AG08396 (cell line): ENCODE measurements at places on chromosomes 4 and X.

- DNase-seq: no peak
Measured at GRCh38 chrX:9871701-9872268, 85.6 kb downstream of the SHROOM2 start.

GRCh38 chr4:128574706-128575105, 234.8 kb upstream of the JADE1 start:
- DNase-seq: peak; percentile 29

DNA sequence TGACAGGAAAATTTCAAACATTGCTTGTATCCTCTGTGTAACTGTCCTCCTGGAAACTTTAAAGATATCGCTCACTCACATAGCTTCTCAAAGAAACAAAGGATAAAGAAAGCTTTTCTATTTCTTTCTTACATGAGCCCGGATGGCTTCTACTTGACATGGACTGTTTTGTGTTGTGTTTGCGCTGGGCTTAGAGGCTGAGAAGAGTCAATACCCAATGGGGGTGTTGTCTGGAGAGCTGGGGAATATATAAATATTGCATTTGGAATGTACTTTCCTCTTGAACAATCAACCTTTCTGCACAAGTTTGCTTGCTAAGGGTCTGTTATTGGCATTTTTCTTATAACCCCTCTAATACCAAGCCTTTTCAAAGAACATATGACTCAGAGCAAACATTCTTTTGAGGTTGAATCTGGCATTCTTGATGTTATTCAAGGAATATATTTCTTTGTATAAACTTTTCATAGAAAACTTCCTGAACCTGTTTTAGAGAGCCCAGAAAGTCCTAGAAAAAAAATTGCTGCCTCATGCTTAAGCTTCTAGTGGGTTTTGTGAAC, 331.9 kb downstream of the PACRGL start:
- DNase-seq: no peak

DNA sequence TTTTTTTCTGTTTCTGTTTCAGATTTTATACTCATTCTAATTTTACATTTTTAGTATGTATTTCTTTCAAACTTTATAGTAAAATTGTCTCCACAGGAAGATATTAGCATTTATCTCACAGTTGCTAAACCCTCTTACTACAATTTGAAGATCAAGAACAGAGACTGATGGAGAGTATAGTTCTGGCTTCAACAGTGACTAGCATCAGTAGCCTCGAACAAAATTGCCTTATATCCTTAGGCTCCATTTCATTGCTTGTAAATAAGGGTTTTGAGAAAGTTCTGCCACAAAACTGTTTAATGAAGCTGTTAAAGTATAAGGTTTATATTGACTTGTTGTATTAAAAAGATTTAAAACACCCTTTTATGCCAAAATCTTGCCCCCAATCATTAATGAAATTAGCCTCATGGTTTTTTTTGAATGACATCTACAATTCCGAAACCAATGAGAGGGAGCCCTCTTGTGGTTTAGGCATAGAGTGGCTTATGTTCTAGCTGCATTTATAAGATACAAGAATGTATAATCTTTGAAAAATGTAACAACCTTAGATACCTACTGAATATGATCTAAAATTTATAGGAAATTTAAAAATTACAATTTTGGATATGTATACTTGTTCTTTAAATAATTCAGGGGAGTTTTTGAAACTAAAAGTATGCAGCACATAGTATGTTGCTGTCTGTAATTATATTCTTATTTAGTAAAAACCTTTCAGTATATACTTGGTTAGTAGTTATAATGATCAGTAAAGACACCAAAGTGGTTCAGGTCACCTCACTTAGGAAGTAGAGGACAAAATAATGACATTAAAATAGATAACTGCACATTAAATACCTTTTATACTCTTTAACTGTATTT, 109.8 kb upstream of the HPGD start:
- DNase-seq: peak; percentile 12

DNA sequence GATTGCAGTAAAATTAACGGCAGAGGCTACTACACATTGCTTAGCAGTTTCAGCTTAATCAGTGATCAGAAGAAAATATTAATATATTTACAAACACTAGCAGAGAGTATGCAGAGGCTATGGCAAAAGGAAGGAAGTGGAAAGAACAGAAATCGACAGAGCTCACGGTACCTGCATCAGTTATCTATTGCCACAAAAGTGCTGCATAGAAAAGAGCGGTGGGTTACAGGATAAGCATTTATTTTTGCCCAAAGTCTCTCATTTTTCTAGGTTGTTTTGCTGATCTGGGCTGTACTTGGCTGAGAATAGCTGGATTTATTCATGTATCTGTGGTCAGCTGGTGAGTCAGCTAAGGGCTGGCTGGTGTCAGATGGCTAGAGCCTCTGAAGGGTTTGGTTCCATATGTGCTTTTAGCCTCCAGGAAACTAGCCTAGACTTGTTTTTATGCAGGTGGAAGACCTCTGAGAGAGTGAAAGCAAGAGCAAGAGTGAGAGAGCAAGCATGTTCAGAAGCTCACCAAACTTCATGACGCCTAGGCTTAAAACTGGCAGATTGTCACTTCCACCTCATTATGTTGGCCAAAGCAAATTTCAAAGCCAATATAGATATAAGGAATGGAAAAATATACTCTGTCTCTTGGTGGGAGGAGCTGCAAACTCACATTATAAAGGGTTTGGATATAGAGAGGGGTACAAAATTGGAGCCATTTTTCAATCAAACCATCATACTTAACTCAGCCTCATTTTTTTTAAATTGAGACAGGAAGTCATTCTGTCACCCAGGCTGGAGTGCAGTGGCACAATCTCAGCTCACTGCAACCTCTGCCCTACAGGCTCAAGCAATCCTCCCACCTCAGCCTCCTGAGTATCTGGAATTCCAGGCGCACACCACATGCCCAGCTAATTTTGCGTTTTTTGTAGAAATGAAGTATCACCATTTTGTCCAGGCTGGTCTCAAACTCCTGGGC, 153.2 kb upstream of the RPL34 start:
- peak; percentile 72 for DNase-seq

- no peak for DNase-seq
Measured at GRCh38 chr4:184423003-184423686, 51.2 kb downstream of the IRF2 start.

GRCh38 chr4:168755598-168756477, 254.2 kb downstream of the CBR4 start:
- no peak for DNase-seq

GRCh38 chrX:82412858-82413257, 1095.2 kb upstream of the POU3F4 start:
- no peak for DNase-seq

GRCh38 chrX:149631234-149632165, at the start of gene TMEM185A:
TSS of gene TMEM185A (minus strand) at chrX:149631792. CDS start at chrX:149631580, 212 bp downstream.
- peak; percentile 73 for DNase-seq

DNA sequence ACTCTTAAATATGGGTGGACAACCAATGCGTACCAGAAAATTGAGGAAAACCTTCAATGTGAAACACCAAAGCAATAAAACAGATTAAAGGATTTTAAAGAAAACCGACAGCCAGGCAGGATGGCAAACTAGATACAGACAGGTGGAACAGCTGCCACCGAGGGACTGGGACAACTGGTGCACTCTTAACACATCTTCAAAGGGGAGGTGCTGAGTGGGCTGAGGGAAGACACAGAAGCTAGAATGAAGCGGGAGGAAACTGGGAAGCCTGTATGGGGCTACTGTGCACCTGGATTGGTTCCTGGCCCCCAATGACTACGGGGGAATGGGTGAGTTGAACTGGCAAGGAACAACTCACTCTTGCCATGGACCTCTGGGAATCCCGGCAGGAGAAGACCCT, 20.7 kb downstream of the ZNF280C start:
- DNase-seq: no peak

DNA sequence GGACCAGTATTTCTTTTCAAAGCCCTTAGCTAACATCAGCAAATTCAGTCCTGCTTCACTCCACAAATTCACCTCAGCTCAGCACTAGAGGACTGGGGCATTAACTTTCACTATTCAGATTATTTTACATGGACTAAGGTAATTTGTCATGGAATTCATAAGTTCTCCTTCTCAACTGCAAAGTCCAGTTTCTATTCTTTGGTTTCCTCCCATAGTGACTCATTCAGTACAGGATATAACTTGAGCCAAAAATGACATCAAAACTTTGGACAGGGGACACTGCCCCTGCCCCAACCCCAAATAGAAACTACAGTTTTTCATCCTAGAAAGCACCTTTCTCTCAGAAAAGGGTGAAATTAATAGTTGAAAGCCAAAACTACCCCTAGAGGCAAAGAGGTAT, 52.7 kb downstream of the COX7B2 start:
- no peak for DNase-seq

DNA sequence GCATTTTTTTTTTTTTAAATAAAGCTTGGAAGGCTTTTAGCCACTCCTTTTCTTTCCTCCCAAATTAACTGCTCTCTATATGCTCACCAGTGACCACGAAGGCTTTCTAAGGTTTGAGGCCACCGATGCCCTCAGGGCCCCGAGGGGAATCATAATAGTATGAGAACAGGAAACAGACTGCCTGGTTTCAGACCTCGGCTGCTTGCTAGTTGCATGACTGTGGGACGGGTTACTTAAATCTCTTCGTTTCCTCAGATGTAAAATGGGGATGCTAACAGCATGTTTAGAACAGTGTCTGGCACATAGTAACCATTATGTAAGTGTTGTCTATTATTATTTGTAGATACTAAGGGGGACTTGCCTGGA, 3.6 kb downstream of the LINC00632 start:
- no peak for DNase-seq

DNA sequence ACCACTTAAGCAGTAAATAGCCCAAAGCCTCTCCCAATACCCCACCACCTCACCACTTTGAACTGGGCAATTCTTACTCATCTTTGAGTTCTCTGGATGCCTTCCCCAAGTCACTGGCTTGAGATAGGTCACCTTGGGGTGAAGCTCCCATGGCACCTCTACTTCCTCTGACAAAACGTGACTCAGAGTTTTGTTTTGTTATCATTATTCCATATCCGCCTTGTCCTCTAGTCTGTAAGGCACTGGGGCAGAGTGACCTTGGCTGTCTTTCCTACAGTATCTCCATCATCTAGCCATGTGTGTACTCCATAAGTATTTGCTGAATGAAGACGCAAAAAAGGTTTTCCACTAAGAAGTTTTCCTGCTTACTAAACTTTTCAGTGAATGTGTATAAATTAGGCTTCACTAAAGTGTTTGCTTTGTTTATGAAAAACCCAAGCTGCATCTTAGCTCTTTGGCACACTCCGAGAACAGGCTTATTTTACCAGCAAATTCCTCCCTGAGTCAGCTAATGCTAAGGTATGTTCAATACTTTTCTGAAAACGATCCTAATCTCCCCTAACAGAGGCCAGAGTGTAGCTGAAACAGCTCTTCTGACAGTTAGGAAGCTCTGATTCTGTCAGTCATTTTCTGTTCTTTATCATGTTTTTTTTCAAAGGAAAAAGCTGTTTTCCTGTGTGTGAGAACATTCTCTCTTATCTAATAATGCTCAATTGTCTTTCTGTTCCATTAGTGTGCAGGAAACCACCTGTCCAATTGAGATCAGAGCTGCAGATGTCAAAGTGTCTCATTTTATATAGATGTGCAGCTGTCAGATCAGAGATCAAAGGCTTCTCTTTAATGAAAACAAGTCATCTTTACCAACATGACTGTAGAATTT, 30.2 kb upstream of the TSPAN5 start:
- DNase-seq: peak; percentile 39

DNA sequence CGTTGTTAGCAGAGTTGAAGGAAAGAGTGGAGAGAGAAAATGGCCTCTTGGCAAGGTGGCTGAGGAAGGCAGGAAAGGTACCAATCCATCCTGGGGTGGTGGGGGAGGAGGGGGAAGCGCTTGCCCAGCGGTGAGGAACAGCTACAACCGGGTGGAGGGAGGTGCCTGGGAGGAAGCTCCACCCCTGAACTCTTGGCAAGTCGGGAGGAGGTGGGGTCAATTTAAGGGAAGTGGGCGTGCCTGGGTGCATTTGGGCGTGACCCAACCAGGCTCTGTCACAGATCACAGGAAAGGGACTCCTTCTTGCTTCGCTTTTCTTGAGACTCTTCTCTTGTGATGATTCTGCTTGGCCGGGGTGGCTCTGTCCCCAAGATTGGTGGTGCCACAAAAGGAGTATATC, 41.7 kb downstream of the BCORL1 start:
- DNase-seq: peak; percentile 68

DNA sequence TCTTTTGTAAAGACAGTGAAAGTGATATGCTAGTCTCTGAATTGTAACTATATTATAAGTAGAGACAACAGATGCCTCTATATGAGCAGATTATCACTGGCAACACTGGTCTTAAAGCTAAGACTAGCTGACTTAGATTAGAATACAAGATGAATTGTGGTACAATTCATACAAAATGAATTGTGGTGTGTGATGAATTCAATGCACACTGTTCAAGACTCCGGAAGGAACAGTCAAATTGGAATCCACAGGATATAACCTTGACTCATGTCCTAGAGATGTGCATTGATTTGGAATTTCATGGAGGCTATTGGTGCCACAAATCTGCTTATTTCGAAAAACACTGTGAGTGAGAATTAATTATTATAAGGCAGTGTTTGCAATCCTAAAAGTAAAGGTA, 701.8 kb downstream of the PCDH7 start:
- DNase-seq: no peak

- no peak for DNase-seq
Measured at GRCh38 chrX:40467454-40467853, 113.3 kb upstream of the ATP6AP2 start.

DNA sequence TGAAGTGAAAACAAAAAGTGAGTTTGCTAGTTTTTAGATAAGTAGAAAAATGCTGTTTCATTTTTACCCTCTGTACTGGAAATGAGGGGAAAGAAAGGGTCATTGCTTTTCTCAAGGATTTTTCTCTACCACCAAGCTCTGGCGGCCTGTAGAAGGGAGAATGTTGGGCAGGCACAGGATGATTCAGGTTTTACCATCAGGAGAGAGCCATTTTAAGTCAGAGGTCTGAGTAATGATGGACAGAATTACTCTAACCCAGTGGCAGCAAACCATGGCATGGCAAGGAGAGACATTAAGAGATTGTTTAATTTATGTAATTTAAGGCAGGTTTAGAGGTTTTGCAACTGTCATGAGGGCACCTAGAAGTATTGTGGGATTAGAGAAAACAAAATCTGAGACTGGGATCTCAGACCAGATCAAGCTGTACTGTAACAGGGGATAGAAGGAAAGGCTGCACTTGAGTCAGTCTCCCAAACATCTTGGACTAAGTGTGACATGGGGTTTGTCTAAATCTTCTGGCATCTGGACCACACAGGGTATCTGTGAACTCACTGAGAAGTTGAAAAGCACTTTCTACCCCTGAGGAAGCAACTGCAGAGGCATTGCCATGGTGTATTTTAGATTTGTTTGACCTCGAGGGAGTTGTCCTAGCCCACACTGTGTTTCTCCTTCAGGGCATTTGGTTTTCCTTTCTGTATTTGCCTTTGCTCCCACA, 81.6 kb downstream of the BANK1 start:
- DNase-seq: no peak
